ENCODE measurements at places on chromosomes 1 and 21.

DNA sequence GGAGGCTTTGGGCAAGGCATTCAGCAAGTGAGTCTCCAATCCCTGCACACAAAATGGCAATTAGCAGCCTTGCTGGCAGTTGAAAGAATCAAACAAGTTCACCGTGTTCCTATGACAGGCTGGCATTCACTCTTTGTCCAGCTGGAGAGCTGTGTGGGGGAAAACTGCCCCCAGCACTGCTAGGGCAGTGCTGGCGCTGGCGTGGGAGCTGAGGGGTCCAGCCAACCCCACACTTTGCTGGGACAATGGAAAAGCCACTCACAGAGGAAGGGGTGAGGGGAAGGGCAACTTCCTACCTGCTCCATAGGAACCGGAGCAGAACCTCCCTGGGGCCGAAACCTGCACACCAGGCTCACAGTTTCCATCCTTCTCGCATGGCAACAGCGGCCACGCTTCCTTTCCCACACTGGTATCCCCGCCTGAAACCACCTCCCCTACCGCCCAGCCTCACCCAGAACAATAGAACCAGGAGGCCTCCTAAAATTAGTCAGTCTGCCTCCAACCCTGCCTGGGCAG lies 26.7 kb upstream of the KCNN3 start:
- no peak overlapping the region for H3K27ac ChIP-seq
- no peaks in the 10 kb centered on the region for H3K36me3 ChIP-seq
- no peak overlapping the region for H3K4me3 ChIP-seq
- no peaks in the 10 kb centered on the region for H3K4me1 ChIP-seq
- DNase-seq = no peak
- no peaks in the 10 kb centered on the region for H3K27me3 ChIP-seq

GRCh38 chr21:25508364-25508763 lies 98.9 kb downstream of the MRPL39 start:
- no peaks in the 10 kb centered on the region for H3K27me3 ChIP-seq
- H3K4me1 ChIP-seq = no peaks in the 10 kb centered on the region
- no peaks in the 10 kb centered on the region for H3K36me3 ChIP-seq
- no peak overlapping the region for H3K4me3 ChIP-seq
- no peak for DNase-seq

DNA sequence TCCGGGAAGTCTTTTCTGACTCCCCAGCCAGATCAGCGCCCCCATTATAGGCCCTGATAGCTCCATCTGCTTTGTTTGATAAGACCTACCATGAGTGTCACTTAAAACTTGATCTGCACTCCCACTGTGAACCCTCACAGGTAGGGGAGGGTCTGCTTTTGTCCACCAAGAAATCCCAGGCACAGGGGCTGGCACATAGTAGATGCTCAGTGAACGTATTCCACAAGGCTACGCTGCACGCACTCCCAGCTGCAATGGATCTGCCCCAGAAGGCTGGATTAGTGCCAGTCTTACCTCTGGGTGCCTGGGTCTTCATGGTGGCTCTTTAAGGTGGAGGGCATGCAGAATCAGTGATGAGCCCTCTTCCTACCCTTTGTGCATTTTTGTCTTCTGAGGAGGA lies 447.1 kb downstream of the PTPRU start:
- no peak for DNase-seq
- H3K27me3 ChIP-seq = no peaks in the 10 kb centered on the region
- no peak overlapping the region for H3K27ac ChIP-seq

DNA sequence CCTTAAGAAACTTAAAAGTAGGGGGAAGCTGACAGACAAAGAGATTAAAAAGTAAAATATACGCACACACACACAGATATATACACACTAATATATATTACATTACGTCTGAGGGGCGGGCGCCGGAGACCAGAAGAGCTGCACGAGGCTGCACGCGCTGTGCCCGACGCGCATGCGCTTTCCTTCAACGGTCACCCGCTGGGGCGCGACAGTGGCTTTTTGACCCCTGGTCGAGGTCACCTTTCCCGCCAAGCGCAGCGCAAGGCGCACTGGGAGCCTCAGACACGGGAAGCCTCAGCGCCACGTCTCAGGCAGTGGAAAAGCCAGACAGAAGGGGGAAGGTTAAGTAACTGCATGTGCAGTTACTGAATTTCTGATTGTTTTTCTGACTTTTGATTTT lies at the start of gene HORMAD1:
TSS of gene HORMAD1 (minus strand) at position 193 of the 400 bp plus-strand sequence. CDS start 1,390 bp downstream, outside the sequence.
- H3K36me3 ChIP-seq = no peaks in the 10 kb centered on the region
- no peak within 1 kb of the TSS for H3K27ac ChIP-seq
- no peak within 1 kb of the TSS for H3K4me3 ChIP-seq
- H3K27me3 ChIP-seq = no peaks in the 10 kb centered on the region

DNA sequence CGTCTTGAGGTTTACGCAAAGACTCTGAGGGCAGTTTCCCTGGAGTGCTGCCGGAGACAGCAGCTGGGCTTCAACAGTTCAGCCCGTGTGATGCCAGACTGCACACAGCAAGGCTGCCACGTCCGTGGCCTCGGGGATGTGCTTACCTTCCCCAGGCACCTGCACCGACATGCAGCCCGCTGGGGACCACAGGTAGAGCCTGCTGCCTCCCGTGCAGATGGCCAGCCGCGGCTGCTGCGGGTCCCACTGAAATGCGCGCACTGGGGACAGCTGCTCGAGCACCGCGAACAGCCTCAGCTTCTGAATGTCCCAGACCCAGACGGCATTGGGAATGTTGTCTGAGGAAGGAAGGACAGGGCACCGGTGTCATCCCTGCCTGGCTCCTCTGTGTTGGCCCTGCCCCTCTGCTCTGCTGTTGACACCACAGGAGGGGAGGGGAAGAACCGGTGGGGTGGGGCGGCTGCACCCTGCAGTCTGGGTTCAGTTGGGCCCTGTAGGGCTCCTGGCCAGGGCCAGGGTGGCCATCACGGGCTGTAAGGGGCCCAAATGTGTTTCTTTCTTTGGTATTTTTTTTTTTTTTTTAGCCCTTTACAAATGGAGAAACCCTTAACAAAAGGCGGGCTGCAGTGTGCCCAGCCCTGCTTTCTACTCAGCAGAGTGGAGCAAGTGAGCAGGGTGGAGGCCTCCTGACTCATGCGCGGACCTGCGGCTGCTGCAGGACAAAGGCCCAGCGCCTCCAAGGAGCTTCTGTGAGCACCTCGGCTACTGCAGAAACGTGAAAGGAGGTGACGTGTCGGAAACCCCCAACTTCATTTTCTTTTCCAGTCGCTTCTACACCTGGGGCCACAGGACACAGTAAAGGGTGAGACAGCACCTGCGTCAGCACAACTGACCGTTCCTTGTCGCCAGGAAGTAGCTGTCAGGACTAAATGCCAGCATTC lies 6.8 kb downstream of the TPRG1L start:
- no peak for DNase-seq
- no peak overlapping the region for H3K27ac ChIP-seq
- no peak overlapping the region for H3K4me3 ChIP-seq
- no peaks in the 10 kb centered on the region for H3K36me3 ChIP-seq

DNA sequence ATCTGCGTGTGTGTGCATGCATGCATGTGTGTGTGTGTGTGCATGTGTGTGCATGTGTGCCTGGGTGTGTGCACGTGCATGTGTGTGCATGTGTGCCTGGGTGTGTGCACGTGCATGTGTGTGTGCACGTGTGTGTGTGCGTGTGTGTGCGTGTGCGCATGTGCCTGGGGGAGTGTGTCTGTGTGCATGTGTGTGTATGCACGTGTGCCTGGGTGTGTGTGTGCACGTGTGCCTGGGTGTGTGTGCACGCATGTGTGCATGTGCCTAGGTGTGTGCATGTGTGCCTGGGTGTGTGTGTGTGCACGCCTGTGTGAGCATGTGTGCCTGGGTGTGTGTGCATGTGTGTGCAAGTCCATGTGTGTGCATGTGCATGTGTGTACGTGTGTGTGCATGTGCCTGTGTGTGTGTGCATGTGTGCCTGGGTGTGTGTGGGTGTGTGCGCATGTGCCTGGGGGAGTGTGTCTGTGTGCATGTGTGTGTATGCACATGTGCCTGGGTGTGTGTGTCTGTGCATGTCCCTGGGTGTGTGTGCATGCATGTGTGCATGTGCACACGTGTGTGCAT lies 29.3 kb upstream of the COL6A2 start:
- H3K27me3 ChIP-seq = no peaks in the 10 kb centered on the region
- no peak for DNase-seq
- no peak overlapping the region for H3K27ac ChIP-seq
- no peak overlapping the region for H3K4me3 ChIP-seq
- no peaks in the 10 kb centered on the region for H3K36me3 ChIP-seq
- peaks cover 31% of the 10 kb centered on the region for H3K4me1 ChIP-seq

- no peaks in the 10 kb centered on the region for H3K4me1 ChIP-seq
- H3K27ac ChIP-seq = no peak overlapping the region
- no peaks in the 10 kb centered on the region for H3K36me3 ChIP-seq
- no peak for DNase-seq
- H3K4me3 ChIP-seq = no peak overlapping the region
Observed at GRCh38 chr1:115740811-115741210, 27.7 kb downstream of the CASQ2 start.

- H3K4me3 ChIP-seq = no peak overlapping the region
- no peaks in the 10 kb centered on the region for H3K4me1 ChIP-seq
- no peaks in the 10 kb centered on the region for H3K27me3 ChIP-seq
- no peak overlapping the region for H3K27ac ChIP-seq
- H3K36me3 ChIP-seq = no peaks in the 10 kb centered on the region
- peak; percentile 68 for DNase-seq
Observed at GRCh38 chr1:111030590-111030989, 66.9 kb upstream of the LRIF1 start.

- no peak for DNase-seq
- no peak overlapping the region for H3K4me3 ChIP-seq
- H3K27me3 ChIP-seq = peaks cover 4% of the 10 kb centered on the region
Observed at GRCh38 chr1:18079941-18080735, 27.5 kb upstream of the IGSF21 start.

GRCh38 chr1:54359393-54360162 lies 46.6 kb downstream of the SSBP3 start:
- H3K27ac ChIP-seq = no peak overlapping the region
- no peak for DNase-seq
- no peaks in the 10 kb centered on the region for H3K36me3 ChIP-seq
- peaks cover 39% of the 10 kb centered on the region for H3K4me1 ChIP-seq
- H3K27me3 ChIP-seq = no peaks in the 10 kb centered on the region

DNA sequence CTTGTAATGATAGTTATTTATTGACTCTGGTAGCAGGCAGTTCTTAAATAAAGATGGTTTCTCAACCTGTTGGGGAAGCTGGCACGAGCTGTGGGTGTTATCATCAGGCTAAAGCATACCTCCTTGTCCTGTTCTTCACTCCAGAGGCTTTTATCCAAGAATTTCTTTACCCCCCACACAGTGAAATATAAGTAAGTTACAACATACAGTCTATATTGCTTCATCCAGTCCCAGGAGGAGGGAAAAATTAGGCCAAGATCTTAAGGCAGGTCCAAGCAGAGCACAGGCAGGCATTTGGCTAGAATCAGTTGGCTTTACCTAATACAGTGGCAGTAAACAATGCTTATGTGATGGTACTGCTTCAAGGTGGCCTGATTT lies 6.3 kb downstream of the TMEM81 start:
- H3K27me3 ChIP-seq = no peaks in the 10 kb centered on the region
- DNase-seq = no peak
- H3K4me3 ChIP-seq = no peak overlapping the region
- H3K4me1 ChIP-seq = no peaks in the 10 kb centered on the region

DNA sequence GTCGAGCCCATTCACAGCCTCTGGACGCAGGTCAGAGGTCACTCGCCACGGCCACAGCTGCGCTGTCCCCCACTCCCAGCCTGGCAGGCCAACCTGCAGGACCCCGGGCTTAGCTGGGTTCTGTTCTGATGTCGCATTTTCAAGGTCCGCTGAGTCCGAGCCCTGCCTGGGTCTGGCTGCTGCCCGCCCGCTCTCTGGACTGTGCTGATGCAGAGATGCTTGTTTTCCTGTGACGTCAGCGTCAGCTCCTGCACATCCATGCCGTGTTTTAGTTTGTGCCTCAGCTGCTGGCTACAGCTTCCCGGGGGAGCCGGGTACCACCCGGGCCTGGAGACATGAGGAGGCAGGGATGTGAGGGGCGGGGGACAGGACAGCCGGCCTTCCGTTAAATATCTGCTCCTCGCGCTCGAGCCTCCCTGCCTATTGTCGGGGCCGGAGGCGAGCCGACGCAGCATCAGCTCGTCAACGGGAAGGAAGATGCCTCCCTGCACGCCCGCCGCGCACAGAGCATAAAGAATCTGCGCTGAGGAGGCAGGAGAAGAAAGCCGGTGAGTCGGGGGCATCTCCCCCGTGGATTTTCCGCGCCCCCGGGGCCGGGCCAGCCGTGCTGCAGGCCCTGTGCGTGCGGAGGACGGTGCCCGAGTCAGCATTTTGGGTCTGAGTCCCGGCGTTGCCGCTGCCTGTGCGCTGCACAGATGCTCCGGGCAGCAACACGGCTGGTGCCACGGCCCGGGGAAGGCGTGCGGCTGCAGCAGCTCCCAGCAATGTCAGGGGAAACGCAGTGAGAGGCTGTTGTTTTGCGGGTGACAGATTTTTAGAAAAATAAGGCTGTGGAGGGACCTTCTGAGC lies 23.4 kb downstream of the PRKCZ start:
- no peak overlapping the region for H3K4me3 ChIP-seq
- no peaks in the 10 kb centered on the region for H3K27me3 ChIP-seq
- H3K4me1 ChIP-seq = peaks cover 6% of the 10 kb centered on the region
- H3K27ac ChIP-seq = no peak overlapping the region

GRCh38 chr1:46530791-46531409 lies 20.5 kb downstream of the KNCN start:
- H3K4me3 ChIP-seq = no peak overlapping the region
- peaks cover 54% of the 10 kb centered on the region for H3K27me3 ChIP-seq
- peak; percentile 51 for DNase-seq
- no peaks in the 10 kb centered on the region for H3K36me3 ChIP-seq
- no peaks in the 10 kb centered on the region for H3K4me1 ChIP-seq

GRCh38 chr1:77976433-77977076 lies 2.3 kb downstream of the FUBP1 start:
- peaks cover 19% of the 10 kb centered on the region for H3K4me1 ChIP-seq
- peak; percentile 18 for DNase-seq
- no peaks in the 10 kb centered on the region for H3K36me3 ChIP-seq
- H3K27me3 ChIP-seq = no peaks in the 10 kb centered on the region
- peak overlapping the region; percentile 65 for H3K4me3 ChIP-seq

- H3K4me1 ChIP-seq = peaks cover 11% of the 10 kb centered on the region
- no peaks in the 10 kb centered on the region for H3K36me3 ChIP-seq
- no peak for DNase-seq
- H3K4me3 ChIP-seq = no peak overlapping the region
Observed at GRCh38 chr1:27398405-27399149, 6.2 kb downstream of the GPR3 start.

- DNase-seq = no peak
- no peaks in the 10 kb centered on the region for H3K36me3 ChIP-seq
- no peak overlapping the region for H3K4me3 ChIP-seq
- no peak overlapping the region for H3K27ac ChIP-seq
- no peaks in the 10 kb centered on the region for H3K4me1 ChIP-seq
Observed at GRCh38 chr1:154490317-154490716, 11.7 kb upstream of the TDRD10 start.

GRCh38 chr1:246932366-246932700 lies 585 bp upstream of the AHCTF1 start:
- no peak for DNase-seq
- H3K4me1 ChIP-seq = peaks cover 8% of the 10 kb centered on the region
- no peaks in the 10 kb centered on the region for H3K27me3 ChIP-seq
- H3K4me3 ChIP-seq = peak overlapping the region; percentile 33
- no peaks in the 10 kb centered on the region for H3K36me3 ChIP-seq

Data from hepatocyte (in vitro differentiated cells).